Stimulated activated CD4-positive, alpha-beta T cell treated with anti-CD3 and anti-CD28 coated beads, Interleukin-12 subunit alpha, Interleukin-12 subunit beta, amount 100 ng/mL, for 24 hours (primary cell): ENCODE measurements at places on chromosomes 7 and 10.

DNA sequence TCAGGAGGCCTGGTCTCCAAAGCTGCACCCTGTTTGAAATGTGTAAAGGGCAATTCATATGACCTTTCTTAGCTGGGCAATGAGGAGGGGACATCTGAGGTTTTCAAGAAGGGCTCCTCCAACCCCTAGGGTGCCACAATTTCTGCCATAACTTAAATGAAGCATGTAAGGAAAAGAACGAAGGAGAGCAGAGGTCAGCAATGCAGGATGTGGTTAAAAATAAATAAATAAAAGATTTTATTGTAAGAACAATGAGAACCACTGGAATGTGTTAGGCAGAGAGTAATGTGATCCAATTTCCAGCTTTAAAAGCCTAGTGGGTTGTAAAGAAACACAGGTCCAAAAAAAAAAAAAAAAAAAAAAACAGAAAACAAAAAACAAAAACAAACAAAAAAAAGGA lies 673.1 kb downstream of the TNS3 start:
- no peak for DNase-seq

DNA sequence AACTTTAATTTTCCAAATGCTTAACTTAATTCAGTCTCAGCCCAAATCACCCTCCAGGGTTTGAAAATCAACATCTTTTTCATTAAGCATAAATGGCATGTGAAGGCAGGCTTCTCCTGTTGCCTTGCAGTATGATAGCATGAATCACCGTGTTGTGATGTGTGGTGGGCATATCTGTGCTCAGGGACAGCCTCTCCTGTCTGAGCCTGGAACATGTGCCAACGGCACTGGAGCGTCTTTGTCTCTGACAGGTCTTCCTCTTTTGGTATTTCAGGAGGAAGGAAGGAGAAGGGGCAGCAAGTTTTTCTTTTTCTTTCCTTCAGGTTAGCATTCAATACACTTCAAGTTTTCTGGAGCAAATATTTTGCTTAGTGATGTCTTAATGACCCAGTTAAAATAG lies 57.6 kb downstream of the LRGUK start:
- no peak for DNase-seq

DNA sequence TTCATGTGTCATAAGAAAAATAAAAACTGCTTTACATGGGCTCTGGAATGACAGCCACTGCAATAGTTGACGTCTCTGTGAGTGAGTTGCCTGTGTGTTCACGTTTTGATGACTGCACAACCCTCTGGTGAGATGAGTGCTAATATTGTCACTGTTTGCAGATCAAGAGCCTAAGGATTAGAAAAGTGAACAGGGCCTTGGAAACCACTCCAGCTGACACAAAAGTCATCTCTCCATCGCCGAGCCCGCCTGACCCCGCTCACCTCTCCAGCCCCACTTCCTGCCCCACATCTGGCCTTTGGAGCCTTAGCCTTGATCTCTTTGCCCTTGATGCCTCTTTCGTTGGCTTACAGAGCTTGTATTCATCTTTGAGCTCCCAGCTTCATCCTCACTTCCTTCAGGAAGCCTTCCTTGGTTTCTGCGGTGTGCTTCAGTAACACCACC lies 351.7 kb downstream of the TCERG1L start:
- DNase-seq: no peak

- no peak for DNase-seq
These were observed 30.5 kb upstream of the VWDE start for GRCh38 chr7:12434012-12434642.

GRCh38 chr10:5573968-5574641 lies 49.3 kb downstream of the CALML3 start:
- DNase-seq: no peak

- no peak for DNase-seq
These were observed 45.2 kb downstream of the EZH2 start for GRCh38 chr7:148838905-148839304.

GRCh38 chr7:28767356-28767755 lies 190.8 kb downstream of the TRIL start:
- no peak for DNase-seq

DNA sequence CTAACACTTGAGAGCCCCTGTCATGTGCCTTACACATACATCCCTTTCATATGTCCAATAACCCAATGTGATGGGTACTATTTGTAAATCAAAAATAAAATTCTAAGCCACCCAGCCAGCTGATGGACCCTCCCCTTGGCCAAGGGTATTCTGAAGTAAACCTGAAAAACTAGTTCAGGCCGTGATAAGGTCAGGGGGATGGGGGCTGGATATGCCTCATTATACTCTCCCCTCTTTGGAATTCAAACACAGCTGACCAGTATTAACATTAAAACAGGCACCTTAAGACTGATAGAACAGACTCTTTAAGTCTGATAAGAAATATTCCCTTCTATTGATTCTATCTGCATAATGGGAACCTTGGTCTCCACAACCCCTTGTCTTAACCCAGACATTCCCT lies 51.9 kb downstream of the SLC16A9 start:
- no peak for DNase-seq

DNA sequence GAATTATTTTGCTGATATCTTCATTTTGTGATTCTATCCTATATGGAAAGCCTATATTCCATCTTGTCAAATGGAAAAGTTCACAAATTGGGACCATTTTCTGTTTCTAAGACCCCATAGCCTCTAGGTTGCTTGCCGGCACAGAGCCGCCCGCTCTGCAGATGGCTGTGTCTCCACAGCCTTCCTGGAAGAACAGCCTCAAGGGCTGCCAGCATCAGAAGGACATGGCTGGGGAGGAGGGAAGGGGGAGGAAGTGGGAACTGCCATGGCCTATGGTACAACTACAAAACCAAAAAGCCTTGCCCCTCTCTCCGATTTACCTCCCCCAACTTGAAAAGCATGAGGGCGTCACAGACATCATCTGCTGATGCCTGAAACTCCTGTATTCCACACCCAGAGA lies 75.9 kb downstream of the LANCL2 start:
- no peak for DNase-seq

- DNase-seq: no peak
These were observed 17.6 kb upstream of the RASGEF1A start for GRCh38 chr10:43284341-43284910.

DNA sequence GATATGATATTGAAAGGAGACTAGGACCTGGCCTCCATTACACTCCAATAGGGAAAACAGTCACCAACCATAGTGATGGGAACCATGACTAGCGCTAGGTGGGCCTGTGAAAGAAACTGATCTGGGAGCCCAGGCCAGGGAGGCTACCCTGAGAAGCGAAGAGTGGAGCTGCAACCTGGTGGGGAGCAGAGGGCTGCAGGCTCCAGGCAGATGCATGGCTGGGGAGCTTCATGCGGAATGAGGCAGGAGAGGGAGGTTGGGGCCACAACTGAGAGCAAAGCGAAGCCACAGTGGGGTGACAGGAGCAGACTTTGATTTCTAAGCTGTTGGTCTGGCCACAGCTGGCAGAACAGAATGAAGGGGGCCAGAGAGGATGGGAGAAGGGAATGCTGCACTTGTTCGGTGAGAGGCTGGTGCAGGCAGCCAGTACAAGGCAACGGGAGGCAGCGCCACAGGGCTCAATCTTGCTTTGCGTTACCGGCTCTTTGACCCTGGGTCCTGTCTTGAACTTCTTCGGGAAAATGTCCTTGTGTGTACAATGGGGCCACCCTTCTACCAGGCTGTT lies 88.4 kb downstream of the TACC2 start:
- no peak for DNase-seq

GRCh38 chr10:24652381-24652957 lies 71.2 kb downstream of the ARHGAP21 start:
- DNase-seq: no peak

DNA sequence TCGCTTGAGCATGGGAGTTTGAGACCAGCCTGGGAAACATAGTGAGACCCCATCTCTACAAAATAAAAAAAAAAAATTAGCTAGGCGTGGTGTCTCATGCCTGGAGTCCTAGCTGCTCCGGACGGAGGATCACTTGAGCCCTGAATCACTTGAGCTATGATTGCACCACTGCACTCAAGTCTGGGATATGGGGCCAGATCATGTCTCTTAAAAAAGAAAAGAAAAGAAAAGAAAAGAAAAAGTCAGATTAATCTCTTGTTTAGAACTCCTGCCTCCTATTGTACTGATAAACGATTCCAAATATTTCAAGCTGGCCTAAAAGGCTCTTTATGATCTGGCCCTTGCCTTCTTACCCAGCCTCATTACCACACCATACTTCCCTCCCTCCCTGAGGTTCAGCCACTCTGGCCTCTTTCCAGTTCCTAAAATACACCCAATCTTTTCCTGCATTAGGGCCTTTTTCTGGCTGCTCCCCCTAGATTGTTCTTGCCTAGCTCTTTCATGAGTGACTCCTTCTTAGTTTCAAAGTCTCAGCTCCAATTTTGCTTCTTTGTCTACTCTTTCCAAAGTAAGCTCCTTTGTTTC lies 41.7 kb downstream of the VCL start:
- no peak for DNase-seq

DNA sequence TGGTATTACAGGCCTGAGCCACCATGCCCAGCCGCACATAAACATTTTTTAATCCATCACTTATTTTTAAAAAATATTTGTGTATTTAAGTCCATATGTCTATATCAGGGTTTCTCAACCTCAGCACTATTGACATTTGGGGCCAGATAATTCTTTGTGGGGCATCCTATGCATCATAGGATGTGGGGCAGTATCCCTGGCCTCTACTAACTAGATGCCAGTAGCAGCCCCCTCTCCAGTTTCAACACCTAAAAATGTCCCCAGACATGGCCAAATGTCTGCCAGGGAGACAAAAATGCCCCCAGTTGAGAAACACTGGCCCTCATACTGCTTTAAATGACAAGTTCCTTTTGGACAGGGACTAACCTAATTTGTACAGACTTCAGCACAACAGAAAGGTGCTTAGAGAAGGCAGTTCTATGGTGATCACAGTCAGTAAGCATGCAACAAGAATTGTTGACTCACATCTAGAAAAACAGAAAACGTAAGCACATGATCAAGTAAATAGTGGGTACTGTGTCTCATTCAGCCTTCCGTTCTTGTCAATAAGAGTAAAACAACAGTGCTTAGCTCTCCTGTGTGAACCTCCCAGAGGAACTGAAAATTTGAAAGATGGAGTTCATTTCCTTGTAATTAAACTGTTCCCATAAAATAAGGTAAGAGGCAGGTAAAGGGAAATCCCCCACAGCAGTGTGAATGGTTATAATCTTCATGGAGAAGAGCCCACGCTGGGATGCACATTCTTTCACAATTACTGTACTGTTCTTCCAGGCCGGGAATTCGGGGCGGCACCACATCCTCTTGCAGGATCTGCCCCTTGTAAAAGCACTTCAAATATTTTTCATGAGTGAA lies 17.3 kb upstream of the ADRB1 start:
- DNase-seq: no peak

DNA sequence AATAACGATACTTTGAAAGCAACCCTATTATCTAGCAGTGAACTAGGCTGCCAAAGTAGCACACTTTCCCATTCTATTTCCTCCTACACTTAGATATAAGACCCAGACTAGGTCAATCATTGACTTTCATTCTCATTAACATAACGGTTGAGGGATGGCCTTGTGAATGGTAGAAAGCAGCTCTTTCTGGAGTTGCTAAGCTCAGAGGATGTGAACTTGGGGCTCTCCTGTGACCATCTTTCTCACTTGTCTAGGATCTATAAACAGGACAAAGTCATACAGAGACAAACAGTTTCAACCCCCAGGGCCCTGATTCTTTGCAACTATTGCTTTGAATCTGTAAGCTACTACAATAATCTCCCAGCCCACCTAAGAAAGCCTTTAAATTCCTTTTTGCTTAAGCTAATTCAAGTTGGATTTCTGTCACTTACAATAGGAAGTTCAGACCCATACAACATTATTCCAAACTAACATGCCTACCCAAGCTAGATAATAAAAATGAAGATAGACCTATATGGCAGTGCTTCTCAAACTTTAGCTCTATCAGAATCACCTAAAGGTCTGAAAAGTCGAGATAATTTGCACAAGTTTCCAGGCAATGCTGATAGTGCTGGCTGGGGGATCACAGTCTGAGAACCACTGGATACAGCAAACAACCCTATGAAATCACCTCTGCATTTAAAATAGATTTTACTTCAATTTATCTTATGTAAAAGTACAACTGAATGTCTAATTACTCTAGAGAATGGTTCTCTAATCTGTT lies 16.7 kb downstream of the P4HA1 start:
- no peak for DNase-seq

GRCh38 chr10:21217107-21217506 lies 308.4 kb downstream of the SKIDA1 start:
- no peak for DNase-seq

GRCh38 chr10:133079836-133080682 lies 7.7 kb upstream of the ADGRA1 start:
- DNase-seq: no peak

DNA sequence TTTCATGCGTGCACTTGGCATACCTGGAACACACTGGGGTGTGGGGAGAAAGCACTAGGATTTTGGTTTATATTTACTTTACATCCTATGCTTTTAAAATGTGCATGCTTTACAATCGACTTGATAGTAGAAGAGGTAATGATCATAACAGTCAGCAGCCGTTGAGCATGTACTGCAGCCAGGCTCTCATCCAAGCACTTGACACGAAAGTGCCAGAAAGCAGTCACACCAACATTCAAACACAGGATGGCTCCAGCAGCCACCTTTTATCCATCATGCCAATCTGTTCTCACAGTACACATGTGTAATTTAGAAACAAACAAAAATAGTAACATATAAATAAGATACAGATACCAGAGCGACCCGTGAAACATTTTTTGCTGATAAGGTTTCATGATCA lies 1.2 kb upstream of the FAM241B start:
- no peak for DNase-seq

DNA sequence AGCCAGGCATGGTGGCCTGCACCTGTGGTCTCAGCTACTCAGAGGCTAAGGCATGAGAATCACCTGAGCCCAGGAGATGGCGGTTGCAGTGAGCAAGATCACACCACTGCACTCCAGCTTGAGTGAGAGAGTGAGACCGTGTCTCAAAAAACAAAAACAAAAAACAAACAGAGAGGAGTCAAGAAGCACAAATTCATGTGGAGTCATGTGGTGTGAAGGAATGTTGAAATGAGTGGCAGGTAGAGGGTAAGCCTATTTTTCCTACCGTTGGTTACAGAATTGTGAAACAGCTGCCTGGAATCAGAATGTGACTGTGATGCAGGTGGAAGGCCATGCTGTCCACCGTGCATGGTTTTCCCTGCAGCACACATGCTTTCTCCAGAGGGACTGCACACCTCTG lies 23.7 kb upstream of the NUB1 start:
- DNase-seq: no peak

DNA sequence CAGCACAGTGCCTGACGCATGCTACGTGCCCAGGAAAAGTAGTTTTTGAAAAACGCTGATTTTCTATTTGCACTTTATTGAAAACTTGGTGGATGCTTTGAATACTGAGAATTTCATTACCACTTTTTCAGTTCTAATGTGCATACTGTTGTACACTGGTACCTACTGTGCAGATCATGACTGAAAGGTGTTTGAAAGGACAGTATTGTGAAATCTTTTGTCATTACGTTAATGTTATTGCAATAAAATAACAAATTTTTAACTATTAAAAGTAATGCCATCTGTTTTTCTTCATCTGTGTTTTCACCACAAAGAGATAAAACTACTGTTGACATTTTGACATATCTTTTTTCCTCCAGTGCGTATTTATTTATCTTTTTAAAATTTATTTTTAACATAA lies 42.1 kb downstream of the CNNM2 start:
- DNase-seq: no peak
